ENCODE measurements at places on chromosomes 1 and 21.
A peak's percentile ranks its signal among the peaks of the same experiment; 100 is the strongest.

DNA sequence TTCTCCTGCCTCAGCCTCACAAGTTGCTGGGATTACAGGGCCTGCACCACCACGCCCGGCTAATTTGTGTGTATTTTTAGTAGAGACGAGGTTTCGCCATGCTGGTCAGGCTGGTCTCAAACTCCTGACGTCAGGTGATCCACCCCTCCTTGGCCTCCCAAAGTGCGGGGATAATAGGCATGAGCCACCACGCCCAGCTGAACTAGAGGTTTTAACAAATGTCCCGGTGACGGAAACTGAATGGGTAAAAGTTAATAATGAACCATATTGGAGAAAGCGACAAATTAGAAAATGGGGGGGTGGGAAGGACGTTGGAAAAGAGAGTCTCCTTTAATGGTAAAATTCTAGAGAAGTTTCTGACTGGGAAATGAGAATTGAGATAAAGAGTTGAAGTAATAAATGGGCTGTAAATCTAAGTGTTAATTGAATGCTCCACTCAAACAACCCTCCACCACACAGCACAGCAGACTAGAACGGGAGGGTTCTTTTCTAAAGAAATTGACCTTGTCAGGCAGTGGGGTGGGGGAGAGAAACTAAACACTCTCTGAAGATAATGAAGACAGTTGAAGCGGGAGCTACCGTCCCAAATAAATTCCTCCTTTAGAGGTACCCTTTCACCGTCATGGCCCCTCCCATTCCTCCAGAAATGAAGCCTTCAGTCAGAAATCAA, 46.9 kb upstream of the PUM1 start:
- DNase-seq: no peak

DNA sequence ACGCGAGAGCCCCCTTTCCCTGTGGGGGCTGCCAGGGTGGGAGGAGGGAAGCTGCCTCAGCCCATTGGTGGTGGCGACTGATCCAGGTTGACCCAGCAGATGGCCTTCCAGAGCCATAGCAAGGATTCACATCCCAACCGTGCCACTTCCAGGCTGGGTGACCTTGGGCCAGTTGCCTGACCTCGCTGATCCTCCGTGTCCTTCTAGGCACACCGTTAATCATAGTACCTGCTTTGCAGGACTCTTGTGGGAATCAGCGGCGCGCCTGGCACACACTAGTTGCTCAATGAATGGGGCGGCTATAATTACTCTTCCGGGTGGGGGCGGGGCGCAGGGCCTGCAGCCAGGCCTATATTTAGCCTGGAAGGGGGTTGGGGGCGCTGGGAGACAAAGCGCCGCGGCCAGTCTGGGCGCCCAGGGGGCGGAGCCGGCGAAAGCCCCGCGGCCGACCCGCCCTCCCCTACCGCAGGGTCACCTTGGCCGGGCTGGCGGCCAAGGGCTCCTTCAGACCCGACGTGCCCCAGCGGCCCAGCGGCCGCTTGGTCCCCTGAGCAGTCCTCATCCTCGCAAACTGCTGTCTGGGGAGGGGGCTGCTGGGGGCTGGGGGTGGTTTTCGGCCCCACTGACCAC, 5.1 kb downstream of the HSPB7 start:
- DNase-seq: no peak

DNA sequence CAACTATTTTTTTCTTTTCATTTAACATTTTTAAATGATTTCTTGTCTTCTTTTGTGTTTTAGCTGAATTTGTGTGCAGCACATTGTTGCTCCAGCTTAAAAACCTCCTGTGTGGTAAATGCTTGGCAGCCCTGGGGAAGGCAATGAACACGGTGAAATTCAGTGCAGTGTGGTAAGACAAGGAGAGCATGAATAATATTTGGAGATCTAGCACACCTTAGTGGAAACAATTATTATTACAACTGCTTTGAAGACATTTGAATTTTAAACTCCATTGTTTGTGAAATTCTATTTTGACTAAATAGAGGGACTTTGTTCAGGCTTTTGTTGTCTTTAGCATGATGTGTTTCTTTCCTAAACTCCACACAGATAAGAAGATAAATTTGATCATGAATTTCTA, 242.6 kb upstream of the CXADR start:
- DNase-seq: peak; percentile 1

- DNase-seq: no peak
Measured at GRCh38 chr1:43447891-43448708, 5.6 kb downstream of the HYI start.

DNA sequence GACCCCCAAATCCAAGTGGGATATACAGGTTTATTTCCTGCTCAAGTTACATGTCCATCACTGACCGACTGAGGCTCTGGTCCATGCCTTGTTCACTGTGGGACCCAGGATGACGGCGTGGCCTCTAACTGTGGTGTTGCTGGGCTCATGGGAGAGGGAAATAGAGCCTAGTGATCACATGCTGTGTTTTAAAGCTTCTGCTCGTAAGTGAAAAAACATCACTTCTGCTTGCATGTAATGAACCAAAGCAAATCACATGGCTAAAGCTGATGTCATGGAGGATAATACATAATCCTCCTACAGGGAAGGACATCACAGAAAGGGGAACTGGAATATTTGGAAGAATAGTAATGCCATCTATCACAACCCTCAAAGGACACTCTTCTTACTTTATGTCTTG, 107.6 kb downstream of the FASLG start:
- no peak for DNase-seq

GRCh38 chr1:169890761-169891538, 2.7 kb downstream of the SCYL3 start:
- DNase-seq: no peak

GRCh38 chr1:231242516-231243198, 1.6 kb downstream of the GNPAT start:
- DNase-seq: no peak

- DNase-seq: no peak
Measured at GRCh38 chr21:42653231-42654061, at the start of gene PDE9A. Gene PDE9A, plus strand, starts transcription at chr21:42653621. Its CDS starts 194 bp downstream, at chr21:42653815.

All from thymus (tissue), 14 donors.